ENCODE measurements at places on chromosomes 6 and 20. TPM values are rescaled to one million over a fixed set of nuclear protein-coding genes. Genes with fewer than 3 reads are reported as not detected.

GRCh38 chr20:48094944-48095343, 309.7 kb upstream of the SULF2 start:
- DNase-seq: no peak

- DNase-seq: no peak
These were observed 75.7 kb downstream of the NCOA7 start for GRCh38 chr6:125866433-125866832.

DNA sequence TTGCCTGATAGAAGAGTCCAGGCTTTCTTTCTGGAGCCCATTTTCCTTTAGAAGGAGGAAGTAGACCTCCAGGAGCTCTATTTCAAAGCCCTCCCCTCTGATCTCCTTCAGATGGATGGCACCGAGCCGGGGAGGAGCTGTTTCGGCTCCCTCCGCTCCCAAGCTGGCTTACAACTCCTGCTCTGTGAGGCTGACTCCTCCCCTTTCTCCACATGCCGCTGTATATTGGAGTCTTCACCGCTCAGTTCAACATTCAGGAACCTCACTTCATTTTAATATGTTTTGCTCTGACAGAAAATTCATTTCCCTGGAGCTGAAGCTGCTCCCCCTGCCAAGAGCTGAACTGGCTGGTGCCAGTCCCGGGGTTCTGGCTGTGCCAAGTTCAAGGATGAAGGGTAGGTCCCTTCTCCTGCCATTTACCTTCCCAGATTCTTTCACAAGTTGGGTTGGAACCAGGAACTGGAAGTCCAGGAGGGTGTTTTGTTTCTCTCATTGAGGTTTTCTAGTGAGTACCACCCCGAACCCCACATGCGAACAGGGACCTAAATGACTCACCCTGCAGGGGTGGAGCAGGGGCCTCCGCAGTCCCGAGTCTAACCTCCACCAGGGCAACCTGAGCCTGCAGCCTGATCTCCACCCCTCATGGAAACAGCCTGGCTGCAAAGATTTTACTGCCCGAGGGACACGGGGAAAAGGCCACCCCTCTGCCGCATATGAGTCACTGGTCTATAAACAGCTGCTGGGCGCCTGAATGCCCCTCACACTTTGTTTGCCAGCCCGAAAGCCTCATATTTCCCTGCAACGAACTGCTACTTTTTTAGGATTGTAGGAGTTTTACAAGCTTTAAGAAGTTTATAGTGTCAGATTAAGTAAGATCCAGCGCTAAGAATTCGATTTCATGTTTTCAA, 68.6 kb upstream of the FOXA2 start:
- DNase-seq: peak; percentile 94

- no peak for DNase-seq
These were observed 6.2 kb downstream of the ZBTB2 start for GRCh38 chr6:151385177-151385576.

DNA sequence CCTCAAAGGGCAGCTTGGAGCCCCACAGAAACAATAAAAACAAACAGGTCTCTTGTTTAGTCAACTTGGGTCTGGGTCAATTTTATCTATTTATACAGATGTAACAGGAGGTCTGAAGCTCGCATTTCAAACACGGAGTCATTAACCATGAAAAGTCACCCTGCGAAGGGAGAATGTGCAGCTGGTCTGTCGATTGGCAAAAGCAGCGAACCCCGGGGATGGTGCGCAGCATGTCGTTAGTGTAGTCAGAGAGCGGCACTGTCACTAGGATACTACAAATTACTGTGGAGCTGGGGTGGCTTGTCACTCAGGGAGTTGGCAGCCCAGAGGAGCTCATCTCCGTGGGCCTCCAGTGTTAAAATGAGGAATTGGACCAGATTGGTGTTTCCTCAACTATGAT, 190.4 kb upstream of the ARG1 start:
- DNase-seq: no peak

DNA sequence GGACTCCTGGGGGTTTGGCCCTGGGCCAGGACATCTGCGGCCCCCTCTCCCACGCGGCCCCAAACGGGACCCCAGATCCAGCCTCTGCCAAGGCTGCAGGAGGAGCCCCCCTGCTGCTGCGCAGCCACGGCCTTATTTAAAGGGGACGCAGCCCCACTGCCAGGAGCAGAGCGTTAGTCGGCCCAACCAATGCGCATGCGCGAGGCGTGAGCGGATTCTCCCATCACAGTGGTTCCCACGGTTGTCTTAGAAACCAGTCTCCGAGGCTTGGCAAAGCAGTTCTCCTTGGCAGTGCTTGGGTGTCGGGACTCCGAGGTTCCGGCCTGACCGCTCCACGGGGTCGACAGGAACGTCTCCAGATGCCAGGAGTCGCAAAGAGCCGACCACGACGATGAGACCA, 288.3 kb upstream of the ZNF337 start:
- peak; percentile 70 for DNase-seq

GRCh38 chr6:22057962-22058361, 238.9 kb downstream of the PRL start:
- DNase-seq: no peak

DNA sequence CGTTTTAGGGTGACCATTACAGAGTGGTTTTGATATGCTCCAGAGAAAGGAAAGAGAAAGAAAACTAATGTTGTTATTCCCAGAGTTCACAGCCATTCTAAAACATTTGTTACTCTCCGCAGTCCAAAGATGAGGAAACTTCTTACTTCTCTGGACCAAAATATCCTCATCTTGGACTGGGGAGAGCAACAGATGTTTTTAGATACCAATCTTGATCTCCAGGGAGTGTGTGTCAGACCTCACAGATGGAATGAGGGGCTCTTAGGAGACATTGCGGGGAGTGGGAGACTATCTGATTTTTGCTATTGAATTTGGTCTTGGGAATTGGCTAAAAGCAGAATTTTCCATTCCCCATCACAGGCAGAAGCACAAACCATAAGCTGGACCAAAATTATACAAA, 110.8 kb downstream of the TNFAIP3 start:
- DNase-seq: peak; percentile 10

GRCh38 chr20:10863337-10864060, 189.7 kb upstream of the JAG1 start:
- no peak for DNase-seq

GRCh38 chr6:33164665-33165373, 27.4 kb downstream of the COL11A2 start:
- no peak for DNase-seq

- DNase-seq: peak; percentile 94
These were observed 39.9 kb downstream of the EDN3 start for GRCh38 chr20:59340201-59340885.

GRCh38 chr6:57242505-57242904, 20.4 kb upstream of the RAB23 start:
- peak; percentile 2 for DNase-seq

GRCh38 chr20:56417911-56418310, 5.9 kb downstream of the CASS4 start:
- DNase-seq: no peak

GRCh38 chr6:155399062-155399744, 56.4 kb downstream of the NOX3 start:
- DNase-seq: no peak

GRCh38 chr6:118791499-118791898, 102.5 kb upstream of the ASF1A start:
- DNase-seq: no peak

DNA sequence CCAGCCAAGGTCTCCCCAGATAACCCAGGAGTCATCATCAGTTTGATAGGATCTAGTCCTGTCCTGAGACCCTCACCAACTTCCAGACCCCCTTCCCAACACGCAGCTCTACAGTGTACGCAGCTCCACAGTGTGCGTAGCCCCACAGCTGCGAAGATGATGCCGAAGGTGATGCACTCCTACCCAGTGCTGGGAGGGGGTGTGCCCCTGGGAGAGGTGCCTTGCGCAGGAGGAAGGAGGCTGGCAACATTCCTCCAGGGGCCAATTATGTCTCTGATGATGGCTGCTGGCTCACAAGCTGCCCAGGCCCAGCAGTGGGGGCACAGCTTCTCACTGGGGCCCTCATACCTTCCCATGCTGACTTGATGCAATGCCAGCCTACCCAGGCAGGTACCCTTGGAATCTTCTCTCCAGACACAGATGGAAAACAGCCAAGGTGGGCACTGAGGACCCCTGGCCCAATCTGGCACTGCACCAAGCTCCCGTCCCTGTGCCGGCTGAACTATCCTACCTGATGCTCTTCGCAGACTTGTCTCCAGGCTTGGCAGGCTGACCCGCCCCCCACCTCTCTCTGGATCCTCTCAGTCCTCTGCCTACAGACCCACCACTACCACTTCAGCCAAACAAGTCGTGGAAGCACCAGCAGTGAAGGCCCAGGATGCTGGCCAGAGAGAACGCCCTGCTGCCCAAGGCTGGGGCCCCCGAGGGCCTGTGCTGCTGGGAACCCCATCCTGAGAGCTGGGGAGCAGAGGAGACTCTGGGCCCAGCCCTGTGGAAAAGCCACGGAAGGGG, 1.4 kb downstream of the ZNF512B start:
- peak; percentile 8 for DNase-seq

DNA sequence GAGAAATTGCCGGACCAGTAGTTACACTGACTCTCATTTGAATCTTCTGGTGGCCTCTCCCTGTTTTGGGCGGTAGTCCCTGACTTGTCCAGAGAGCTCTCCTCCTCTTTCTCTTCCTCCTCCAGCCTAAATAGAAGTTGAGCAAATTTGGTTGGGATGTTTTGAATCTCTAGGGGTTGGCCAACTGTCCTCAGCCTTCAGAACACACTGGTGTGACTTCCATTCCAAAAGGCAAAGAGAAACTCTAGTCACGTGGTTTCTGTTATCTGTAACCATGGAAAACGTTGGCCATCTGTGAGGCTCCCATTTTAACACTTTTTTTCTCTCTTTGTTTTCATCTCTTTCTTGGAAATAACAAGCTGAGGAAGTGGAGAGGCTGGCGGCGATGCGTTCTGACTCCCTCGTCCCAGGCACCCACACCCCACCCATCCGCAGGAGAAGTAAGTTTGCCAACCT, 275.3 kb downstream of the TBC1D7 start:
- no peak for DNase-seq

DNA sequence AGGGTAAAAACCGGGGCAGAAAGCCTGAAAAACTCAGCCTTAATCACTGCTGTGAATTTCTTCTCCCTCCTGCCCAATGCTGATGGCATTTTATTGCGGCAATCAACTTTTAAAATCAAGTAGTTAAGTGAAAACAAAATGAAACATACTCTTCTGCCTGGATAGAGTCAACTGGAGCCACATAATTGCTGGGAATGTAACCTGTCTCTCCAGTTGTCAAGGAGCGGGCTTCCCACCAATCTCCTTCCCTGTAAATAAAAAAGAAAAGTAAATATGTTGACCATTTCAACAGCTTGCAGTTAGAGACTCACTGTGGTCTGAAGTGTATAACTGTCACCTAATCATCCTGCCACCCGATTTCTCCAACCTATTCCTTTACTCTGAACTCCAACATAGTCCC, 102.1 kb upstream of the TRAF3IP2 start:
- DNase-seq: no peak

GRCh38 chr6:142356201-142356883, 54.5 kb downstream of the ADGRG6 start:
- no peak for DNase-seq

GRCh38 chr6:154872542-154873114, 122.5 kb upstream of the TIAM2 start:
- DNase-seq: peak; percentile 22

DNA sequence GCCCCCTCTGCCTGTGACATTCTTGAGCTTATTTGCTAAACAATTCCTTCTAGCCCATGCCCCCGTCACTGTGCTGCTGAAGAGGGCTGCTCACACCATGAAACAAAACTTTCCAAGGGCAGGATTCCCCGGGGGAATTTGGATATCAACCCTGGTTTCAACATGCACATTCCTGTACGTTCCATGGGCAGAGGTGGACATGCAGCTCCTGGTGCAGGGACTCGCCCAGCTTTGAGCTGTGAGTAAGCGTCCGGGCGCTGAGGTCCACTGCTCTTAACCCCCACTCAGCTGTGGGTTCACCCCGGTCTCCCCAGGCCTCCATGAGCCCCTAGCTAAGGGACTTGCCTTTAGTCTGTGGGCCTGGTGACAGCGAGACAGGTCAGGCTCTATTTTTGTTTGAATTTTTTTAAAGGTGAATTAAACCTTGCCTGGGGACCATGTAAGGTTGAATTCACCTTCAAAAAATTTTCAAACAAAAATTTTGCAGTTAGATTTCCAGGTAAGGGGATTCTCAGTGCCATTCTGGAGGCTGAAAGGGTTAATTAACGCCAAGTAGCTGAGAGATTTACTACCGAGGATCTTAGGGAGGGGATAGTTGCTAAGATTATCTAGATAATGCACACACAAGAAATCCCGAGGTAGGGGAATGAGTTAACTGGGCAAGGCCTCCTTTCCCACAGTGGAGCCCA, 70.3 kb upstream of the SLC22A23 start:
- no peak for DNase-seq

DNA sequence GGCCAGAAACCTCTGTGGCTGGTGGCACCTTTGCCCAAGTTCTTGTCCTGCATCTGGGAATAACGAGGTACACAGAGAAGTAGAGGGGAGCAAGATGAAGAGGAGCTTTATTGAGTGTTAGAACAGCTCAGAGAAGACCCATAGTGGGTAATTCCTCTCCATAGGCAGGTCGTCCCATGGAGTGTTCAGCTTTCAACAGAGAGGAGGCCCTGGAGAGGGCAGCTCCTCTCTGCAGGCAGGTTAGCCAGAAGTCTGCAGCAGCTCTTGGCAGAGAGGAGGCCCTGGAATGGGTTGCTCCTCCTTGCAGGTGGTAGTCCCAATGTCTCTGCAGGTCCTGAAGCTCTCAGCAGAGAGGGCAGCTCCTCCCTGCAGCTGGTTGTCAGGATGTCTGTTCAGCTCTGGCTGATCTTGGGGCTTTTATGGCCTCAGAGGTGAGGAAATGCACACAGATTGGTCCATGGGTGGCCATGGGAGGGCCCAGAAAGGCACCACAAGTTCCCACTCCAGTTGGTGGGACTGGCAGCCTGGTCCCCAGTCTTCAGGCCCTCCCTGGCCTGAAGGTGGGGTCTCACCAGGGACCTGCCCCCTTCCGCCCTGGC, 89.0 kb downstream of the IPCEF1 start:
- no peak for DNase-seq

- no peak for DNase-seq
These were observed 4.4 kb downstream of the AIG1 start for GRCh38 chr6:143064951-143065683.

GRCh38 chr20:11108102-11108810, 434.5 kb upstream of the JAG1 start:
- DNase-seq: peak; percentile 8

PPIL1 gene
- total RNA-seq: 77.8 TPM

PGC gene
- not detected for total RNA-seq

SASH1 gene
- total RNA-seq: 33.8 TPM

CFAP206 gene
- 0.23 TPM for total RNA-seq

LIME1 gene
- total RNA-seq: 4.5 TPM

SERPINB1 gene
- total RNA-seq: 2.3 TPM

KIF13A gene
- total RNA-seq: 13.3 TPM

SH3BGRL2 gene
- total RNA-seq: 9.0 TPM

LY6G6F gene
- total RNA-seq: not detected

SAMD10 gene
- total RNA-seq: 0.08 TPM

PPP1R16B gene
- 36.5 TPM for total RNA-seq

DLK2 gene
- total RNA-seq: 5.8 TPM

EIF2S2 gene
- total RNA-seq: 122 TPM

SAPCD1 gene
- total RNA-seq: 0.89 TPM

SLC29A1 gene
- total RNA-seq: 102 TPM

PCK1 gene
- 0.05 TPM for total RNA-seq

SLC13A3 gene
- total RNA-seq: not detected

All from SJCRH30 (cell line).